ENCODE measurements at places on chromosomes 3 and 15.

DNA sequence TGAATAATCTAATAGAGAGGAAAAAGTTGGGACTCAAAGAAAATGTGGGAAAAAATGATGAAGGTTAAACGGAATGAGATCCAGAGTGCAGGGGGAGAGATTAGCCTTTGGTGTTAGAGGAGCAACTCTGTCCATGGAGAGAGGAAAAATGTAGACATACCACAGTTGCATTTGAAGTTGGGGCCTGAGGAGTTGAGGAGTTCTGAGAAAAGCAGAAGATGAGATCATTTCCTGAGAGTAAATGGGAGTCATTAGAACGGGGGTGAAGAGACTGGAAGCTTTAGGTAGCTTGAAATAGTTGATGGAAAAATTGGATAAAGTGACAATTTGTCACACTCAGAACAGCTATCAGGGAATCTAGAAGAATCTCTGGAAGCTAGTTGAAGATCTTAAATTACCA is 7.3 kb downstream of the CCR5AS start:
- H3K27ac ChIP-seq: no peak overlapping the region
- DNase-seq: no peak
- no peak overlapping the region for H3K4me3 ChIP-seq
- H3K27me3 ChIP-seq: no peaks in the 10 kb centered on the region

DNA sequence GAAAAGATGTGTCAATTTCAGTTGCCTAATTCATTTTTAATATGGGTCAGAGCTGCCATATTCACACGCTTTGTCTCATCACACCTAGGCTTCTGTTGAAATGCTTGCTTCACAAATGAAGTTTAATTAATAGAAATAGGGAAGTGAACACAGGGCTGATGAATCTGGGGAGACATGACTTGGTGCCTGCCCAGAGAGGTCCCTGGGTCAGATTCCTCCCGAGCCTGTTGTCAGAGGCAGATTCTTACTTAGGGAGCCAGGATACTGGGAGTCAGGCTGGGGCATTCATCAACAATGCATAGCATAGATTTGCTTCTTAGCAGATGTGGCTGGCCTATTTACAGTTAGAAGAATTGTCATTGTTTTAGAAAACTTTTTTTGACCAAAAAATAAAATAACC is 90.6 kb downstream of the CACNA1D start:
- no peaks in the 10 kb centered on the region for H3K36me3 ChIP-seq
- H3K4me3 ChIP-seq: no peak overlapping the region
- H3K27ac ChIP-seq: no peak overlapping the region
- DNase-seq: no peak
- H3K4me1 ChIP-seq: peaks cover 6% of the 10 kb centered on the region
- no peaks in the 10 kb centered on the region for H3K27me3 ChIP-seq

GRCh38 chr3:22981166-22981565 is 222.0 kb upstream of the UBE2E2 start:
- no peaks in the 10 kb centered on the region for H3K4me1 ChIP-seq
- DNase-seq: no peak
- peaks cover 5% of the 10 kb centered on the region for H3K27me3 ChIP-seq
- no peaks in the 10 kb centered on the region for H3K36me3 ChIP-seq

GRCh38 chr15:23998056-23998455 is 311.0 kb upstream of the NDN start:
- H3K27me3 ChIP-seq: no peaks in the 10 kb centered on the region
- no peaks in the 10 kb centered on the region for H3K4me1 ChIP-seq
- H3K4me3 ChIP-seq: no peak overlapping the region
- DNase-seq: no peak
- no peak overlapping the region for H3K27ac ChIP-seq

GRCh38 chr3:119148493-119149180 is 2.7 kb downstream of the TEX55 start:
- no peak overlapping the region for H3K27ac ChIP-seq
- H3K27me3 ChIP-seq: no peaks in the 10 kb centered on the region
- no peak overlapping the region for H3K4me3 ChIP-seq
- no peaks in the 10 kb centered on the region for H3K36me3 ChIP-seq
- no peak for DNase-seq

DNA sequence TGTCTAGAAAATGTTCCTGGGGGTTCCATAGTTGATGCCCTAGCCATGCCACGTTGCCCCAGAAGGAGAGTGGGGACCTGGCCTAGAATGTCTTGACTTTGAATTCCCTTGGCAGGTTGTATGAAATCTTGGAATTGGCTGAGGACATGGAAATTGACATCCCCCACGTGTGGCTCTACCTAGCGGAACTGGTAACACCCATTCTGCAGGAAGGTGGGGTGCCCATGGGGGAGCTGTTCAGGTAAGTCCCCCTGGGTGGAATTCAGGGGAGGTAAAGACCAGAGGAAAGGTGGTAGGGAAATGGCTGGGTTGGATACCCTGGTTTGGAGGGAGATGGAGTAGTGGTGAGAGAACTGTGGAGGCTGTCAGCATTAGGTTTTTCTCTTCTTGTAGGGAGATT is 8.9 kb upstream of the FAM131A start:
- no peak overlapping the region for H3K4me3 ChIP-seq
- DNase-seq: no peak
- H3K36me3 ChIP-seq: peaks cover 100% of the 10 kb centered on the region
- H3K27ac ChIP-seq: no peak overlapping the region

GRCh38 chr15:74541494-74542165 is 610 bp downstream of the ARID3B start:
- H3K27ac ChIP-seq: peak overlapping the region; percentile 77
- peaks cover 18% of the 10 kb centered on the region for H3K36me3 ChIP-seq
- H3K4me3 ChIP-seq: peak overlapping the region; percentile 79
- peaks cover 32% of the 10 kb centered on the region for H3K4me1 ChIP-seq
- H3K27me3 ChIP-seq: no peaks in the 10 kb centered on the region
- DNase-seq: no peak

- H3K27me3 ChIP-seq: no peaks in the 10 kb centered on the region
- no peak for DNase-seq
- H3K4me3 ChIP-seq: no peak overlapping the region
These were observed 19.1 kb upstream of the EPB42 start for GRCh38 chr15:43239732-43240491.

DNA sequence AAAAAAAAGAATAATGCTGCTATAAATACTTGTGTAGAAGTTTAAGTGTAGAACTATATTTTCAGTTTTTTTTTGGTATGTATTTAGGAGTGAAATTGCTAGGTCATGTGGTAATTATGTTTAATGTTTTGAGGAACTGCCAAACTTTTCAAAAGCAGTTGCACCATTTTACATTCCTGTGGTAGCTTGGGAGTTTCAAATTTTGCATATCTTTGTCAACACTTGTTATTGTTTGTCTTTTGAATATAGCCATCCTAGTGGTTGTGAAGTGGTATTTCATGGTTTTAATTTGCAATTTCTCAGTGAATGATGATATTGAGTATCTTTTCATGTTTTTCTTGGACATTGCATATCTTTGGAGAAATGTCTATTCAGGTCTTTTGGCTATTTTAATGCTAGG is 30.4 kb downstream of the SKIL start:
- no peaks in the 10 kb centered on the region for H3K4me1 ChIP-seq
- no peak overlapping the region for H3K27ac ChIP-seq
- no peak overlapping the region for H3K4me3 ChIP-seq
- peaks cover 81% of the 10 kb centered on the region for H3K36me3 ChIP-seq
- no peak for DNase-seq

DNA sequence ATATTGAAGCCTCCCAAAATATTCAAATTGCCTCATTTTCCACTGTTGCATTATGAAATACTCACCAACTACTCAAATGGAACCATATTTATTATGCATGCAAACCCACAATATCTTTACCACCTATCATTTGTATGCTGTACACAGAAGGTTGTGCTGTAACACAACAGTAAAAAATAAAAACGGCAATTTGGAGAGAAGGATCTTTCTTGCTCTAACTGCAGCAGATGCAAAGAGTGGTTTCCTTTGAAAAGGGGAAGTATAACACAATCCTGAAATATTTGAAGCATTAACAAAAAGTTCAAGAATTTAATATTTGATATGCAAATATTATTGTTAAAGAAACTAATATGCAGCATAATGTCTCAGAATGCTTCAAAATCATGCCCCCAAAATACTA is 244.5 kb upstream of the SUCLG2 start:
- H3K4me3 ChIP-seq: no peak overlapping the region
- H3K4me1 ChIP-seq: no peaks in the 10 kb centered on the region
- H3K27me3 ChIP-seq: no peaks in the 10 kb centered on the region
- H3K36me3 ChIP-seq: no peaks in the 10 kb centered on the region
- no peak overlapping the region for H3K27ac ChIP-seq
- no peak for DNase-seq

- H3K4me3 ChIP-seq: no peak overlapping the region
- no peaks in the 10 kb centered on the region for H3K4me1 ChIP-seq
- no peak overlapping the region for H3K27ac ChIP-seq
- no peaks in the 10 kb centered on the region for H3K36me3 ChIP-seq
- DNase-seq: no peak
These were observed 8.3 kb downstream of the CPA3 start for GRCh38 chr3:148873270-148873927.

DNA sequence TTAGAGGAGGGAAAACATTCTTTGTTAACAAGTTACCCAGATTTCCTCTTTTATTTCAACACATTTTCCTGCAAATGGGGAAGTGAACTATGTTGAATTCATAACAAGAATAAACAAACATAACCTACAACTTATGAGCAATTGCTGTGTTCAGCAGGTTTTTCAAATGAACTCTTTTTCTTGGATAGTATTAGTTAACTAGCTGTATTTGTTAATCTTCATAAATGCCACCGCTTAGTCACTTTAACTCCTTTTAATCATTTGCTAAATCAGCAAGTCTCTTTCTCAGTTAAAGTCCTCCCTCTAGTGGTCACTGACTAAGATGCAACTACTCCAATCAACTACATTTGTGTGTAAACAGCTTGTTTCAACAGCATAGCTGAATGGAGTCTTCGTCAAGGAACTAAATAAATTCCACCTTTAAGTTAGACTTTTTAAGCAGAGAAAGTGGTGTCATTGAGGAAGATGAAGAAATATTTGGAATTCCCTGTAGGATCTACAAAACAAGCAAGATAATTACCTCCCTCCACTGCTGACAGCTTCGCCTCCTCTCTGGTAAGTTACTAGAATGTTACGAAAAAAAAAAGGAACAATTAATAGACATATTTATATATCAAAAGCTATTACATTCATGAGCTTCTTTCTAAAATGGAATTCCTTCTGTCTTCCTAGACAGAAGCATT is 1122.0 kb downstream of the ROBO1 start:
- no peak for DNase-seq
- no peak overlapping the region for H3K27ac ChIP-seq

GRCh38 chr15:88646951-88647350 is 8.1 kb downstream of the ISG20 start:
- no peak overlapping the region for H3K27ac ChIP-seq
- H3K4me1 ChIP-seq: peaks cover 16% of the 10 kb centered on the region
- H3K36me3 ChIP-seq: no peaks in the 10 kb centered on the region
- DNase-seq: peak; percentile 40
- H3K27me3 ChIP-seq: no peaks in the 10 kb centered on the region

DNA sequence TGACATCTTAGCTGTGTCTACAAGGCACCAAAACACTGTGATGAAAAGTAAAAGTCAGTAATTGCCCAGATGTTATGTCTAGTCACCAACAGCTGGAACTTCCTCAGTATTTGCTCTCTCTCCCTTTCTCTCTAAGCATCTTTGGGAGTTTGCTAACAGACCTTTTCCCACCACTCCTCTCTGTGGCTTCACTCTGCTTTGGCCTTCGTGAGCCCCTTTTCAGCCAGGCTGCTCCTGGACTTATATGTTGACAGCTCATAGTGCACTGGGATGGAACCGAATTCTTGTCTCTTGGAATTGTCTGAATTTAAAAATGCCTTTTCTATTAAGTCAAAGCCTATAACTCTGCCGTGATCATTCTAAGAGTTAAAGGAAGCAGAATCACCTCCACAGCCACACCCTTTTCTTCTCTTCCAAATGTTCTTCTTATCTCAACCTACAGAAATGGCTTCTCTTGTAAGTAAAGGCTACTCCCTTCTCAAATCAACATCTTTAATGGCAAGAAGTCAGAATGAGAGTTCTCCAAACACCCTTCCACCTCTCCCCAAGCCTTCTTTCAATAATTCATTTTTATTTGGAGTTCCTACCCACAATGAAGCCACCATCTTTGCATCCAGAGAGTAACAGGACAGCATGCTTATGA is 17.2 kb upstream of the FOXP1 start:
- H3K27me3 ChIP-seq: no peaks in the 10 kb centered on the region
- no peaks in the 10 kb centered on the region for H3K36me3 ChIP-seq
- no peak overlapping the region for H3K27ac ChIP-seq
- no peak overlapping the region for H3K4me3 ChIP-seq
- H3K4me1 ChIP-seq: peaks cover 7% of the 10 kb centered on the region

DNA sequence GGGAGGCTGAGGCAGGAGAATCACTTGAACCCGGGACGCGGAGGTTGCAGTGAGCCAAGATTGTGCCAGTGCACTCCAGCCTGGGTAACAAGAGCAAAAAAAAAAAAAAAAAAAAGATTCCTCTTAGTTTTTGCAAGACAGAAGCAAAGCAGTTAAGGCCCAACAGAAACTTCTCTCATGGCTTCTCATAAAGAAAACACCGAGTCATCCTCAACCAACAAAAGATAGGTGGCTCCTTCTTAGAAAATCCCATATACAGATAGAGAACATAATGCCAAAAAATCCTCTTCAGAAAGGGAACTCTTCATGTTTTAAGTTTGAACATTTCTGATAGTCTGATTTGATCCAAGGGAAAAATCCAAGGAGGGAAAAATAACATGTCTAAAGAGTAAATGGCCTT is 12.5 kb upstream of the SKIL start:
- H3K4me3 ChIP-seq: no peak overlapping the region
- no peaks in the 10 kb centered on the region for H3K27me3 ChIP-seq
- peaks cover 6% of the 10 kb centered on the region for H3K4me1 ChIP-seq
- DNase-seq: no peak

- no peaks in the 10 kb centered on the region for H3K27me3 ChIP-seq
- no peak for DNase-seq
- H3K36me3 ChIP-seq: peaks cover 26% of the 10 kb centered on the region
These were observed 41.0 kb downstream of the MBNL1 start for GRCh38 chr3:152309535-152310307.

GRCh38 chr3:99549220-99549619 is 89.2 kb upstream of the COL8A1 start:
- DNase-seq: no peak
- H3K27ac ChIP-seq: peak overlapping the region; percentile 98
- H3K4me1 ChIP-seq: peaks cover 45% of the 10 kb centered on the region
- H3K36me3 ChIP-seq: no peaks in the 10 kb centered on the region
- H3K4me3 ChIP-seq: no peak overlapping the region
- no peaks in the 10 kb centered on the region for H3K27me3 ChIP-seq
